ENCODE measurements at places on chromosomes 16 and 17.

GRCh38 chr16:12449795-12450194 is 353.9 kb downstream of the CPPED1 start:
- DNase-seq = no peak

- DNase-seq = no peak
These were observed 119.4 kb downstream of the OR1D5 start for GRCh38 chr17:2943981-2944380.

- no peak for DNase-seq
These were observed 4.5 kb upstream of the KATNB1 start for GRCh38 chr16:57730771-57731730.

DNA sequence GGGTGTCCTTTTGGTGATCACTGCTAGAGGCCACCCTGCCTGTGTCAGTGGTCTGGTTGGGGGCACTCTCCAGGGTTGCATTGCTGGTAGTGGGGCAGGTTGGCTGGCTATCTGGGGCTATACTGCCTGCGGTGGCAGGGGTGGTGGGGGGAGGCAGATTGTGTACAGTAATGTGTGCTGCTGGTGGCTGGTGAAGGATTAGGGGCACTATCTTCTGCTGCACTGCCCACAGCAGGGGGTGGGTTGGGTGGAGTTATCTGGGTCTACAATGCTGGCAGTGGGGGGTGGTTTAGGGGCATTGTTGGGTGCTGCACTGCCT is 204.0 kb upstream of the WSB1 start:
- no peak for DNase-seq

DNA sequence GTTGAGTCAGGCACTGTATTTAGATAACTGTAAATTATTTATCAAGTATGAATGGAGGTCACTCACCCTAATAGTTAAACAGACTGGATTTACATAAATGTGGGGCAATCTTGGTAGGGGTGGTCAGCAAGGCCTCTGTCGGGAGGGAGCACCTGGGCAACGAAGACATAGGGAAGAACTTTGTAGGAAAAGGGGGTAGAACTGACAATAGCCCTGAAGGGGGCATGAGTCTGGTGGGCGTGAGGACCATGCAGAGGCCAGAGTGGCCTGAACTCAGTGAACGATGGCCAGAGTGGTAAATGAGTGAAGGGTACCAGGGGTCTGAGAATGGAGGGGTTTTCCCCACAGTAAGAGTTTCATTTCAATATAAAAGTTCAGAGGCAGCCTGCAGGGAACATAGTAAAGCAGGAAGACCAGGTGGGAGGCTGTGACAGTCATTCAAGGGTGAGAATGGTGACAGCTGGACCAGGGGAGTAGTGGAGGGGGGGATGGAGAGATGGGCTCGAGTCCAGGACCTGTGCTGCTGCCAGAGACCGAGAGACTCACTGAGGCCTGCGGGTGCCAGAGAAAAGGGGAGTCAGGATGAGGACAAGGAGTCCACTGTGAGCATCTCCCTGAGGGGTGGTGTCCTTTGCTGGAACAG is 2.9 kb downstream of the C17orf67 start:
- DNase-seq = no peak

GRCh38 chr17:78130090-78130436 is 508 bp upstream of the TMC8 start:
- DNase-seq = no peak
